Hepatocyte (in vitro differentiated cells): ENCODE measurements at places on chromosomes 3 and 15. TPM values are rescaled to one million over a fixed set of nuclear protein-coding genes. Genes with fewer than 3 reads are reported as not detected.

The TMCO5A gene
- not detected in 2 replicates for total RNA-seq

DNA sequence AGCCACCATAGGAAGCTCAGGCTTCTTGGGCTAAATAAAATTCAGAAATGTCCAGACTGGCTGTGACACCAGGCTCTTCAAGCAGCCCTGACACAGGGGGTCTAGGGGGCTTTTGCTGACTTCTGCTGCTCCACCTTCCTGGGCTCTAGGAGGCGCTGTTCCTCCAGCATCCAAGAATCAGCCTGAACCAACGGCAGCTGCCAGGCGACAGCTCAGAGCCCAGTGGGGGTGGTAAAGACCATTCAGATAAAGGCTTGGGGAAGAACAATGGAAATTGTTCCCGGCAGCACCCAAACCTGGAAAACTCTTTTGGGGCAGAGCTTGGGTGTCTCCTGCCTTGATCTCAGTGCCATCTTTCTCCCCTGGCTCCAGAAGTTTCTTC is 21.6 kb upstream of the PSTPIP1 start:
- H3K36me3 ChIP-seq = no peaks in the 10 kb centered on the region
- no peak overlapping the region for H3K27ac ChIP-seq
- H3K27me3 ChIP-seq = no peaks in the 10 kb centered on the region
- H3K4me3 ChIP-seq = no peak overlapping the region

- DNase-seq = no peak
- no peaks in the 10 kb centered on the region for H3K27me3 ChIP-seq
- H3K36me3 ChIP-seq = no peaks in the 10 kb centered on the region
- peaks cover 6% of the 10 kb centered on the region for H3K4me1 ChIP-seq
These were observed 114.3 kb downstream of the NSUN3 start for GRCh38 chr3:94176988-94177745.

DNA sequence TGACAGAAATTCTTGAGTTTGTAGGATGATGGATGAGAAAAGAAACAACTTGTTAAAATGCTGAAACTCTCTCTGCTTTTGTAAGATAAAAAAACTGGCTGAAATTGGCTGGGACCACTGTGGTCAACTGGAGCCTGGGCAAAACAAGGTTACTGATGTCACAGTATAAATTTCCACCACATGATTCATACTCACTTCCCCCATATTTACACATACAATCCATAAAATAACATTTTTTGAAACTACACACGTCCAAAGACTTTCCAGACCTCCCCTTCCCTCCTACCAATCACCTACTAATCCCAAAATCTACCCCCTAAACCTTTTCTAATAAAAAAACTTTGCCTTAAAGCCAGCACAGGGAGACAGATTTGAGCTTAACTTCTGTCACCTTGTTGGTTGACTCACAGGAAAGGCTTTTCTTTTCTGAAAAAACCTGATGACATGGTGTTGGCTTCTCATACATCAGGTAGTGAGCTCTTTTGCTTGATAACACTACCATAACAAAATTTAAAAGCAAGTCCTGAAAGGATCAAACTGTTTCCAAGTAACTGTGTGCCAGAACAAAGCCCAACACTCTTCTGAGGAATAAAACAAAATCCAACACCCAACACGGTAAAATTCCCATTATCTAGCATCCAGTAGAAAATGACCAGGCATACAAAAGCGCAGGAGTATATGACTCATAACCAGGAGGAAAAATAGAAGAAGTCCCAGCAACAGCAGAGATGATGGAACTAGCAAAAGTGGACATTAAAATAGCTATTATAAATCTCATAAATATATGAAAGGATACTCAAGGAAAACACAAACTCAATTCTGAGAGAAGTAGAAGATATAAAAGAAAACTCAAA is 87.3 kb upstream of the SNRK start:
- DNase-seq = no peak
- no peaks in the 10 kb centered on the region for H3K4me1 ChIP-seq
- peaks cover 13% of the 10 kb centered on the region for H3K27me3 ChIP-seq
- H3K27ac ChIP-seq = no peak overlapping the region
- H3K4me3 ChIP-seq = no peak overlapping the region
- H3K36me3 ChIP-seq = no peaks in the 10 kb centered on the region

GRCh38 chr3:52225452-52226228 is at the start of gene TLR9:
Gene TLR9, minus strand, starts transcription at chr3:52225645. Its CDS starts 116 bp downstream, at chr3:52225529.
- no peak within 1 kb of the TSS for H3K4me3 ChIP-seq
- H3K27ac ChIP-seq = no peak within 1 kb of the TSS
- H3K4me1 ChIP-seq = no peaks in the 10 kb centered on the region

GRCh38 chr3:4375911-4376310 is 72.7 kb downstream of the SETMAR start:
- no peak for DNase-seq
- no peak overlapping the region for H3K4me3 ChIP-seq
- H3K27me3 ChIP-seq = no peaks in the 10 kb centered on the region

- H3K4me1 ChIP-seq = peaks cover 49% of the 10 kb centered on the region
- H3K4me3 ChIP-seq = no peak overlapping the region
- DNase-seq = no peak
- H3K27ac ChIP-seq = peak overlapping the region; percentile 91
- H3K27me3 ChIP-seq = no peaks in the 10 kb centered on the region
These were observed 251.2 kb upstream of the ZPLD1 start for GRCh38 chr3:102183623-102184022.

DNA sequence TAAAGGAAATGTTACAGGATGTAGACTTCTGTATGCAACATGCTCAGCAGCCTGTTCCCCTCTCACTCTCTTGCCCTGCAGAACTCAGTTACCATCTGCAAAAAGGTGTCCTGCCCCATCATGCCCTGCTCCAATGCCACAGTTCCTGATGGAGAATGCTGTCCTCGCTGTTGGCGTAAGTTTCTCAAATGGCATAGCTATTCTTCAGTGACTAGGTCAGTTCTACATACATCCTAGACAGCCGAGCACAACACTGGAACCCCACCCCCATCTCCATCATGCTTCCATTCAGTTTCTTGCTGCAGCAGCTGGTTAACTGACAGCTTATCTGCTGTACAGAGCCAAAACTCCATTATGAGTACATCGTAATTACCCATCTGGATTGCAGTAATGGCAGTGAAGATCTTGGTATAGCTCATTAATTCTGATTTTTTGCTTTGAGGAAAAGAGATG is 4.5 kb downstream of the THBS1 start:
- no peaks in the 10 kb centered on the region for H3K36me3 ChIP-seq
- DNase-seq = no peak
- H3K4me3 ChIP-seq = no peak overlapping the region
- H3K27me3 ChIP-seq = no peaks in the 10 kb centered on the region

DNA sequence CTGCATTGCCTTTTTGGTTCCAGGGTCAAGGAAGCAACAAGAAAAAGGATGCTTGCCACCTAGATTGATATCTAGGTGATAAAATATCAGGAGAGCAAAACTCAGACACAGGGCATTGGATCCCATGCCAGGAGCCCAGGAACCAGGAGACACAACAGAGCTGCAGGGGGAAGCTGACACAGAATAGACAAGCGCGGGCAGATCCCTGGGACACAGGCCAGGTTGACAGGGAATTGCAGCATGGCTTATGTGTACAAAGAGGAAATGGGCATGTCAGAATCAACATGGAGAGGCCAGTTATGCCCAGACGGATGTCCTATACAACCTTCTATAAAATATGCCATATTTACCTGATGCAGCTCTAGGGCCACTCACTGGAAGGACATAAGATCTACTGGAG is 84.2 kb downstream of the SEMA6D start:
- no peaks in the 10 kb centered on the region for H3K4me1 ChIP-seq
- no peak overlapping the region for H3K4me3 ChIP-seq
- H3K36me3 ChIP-seq = no peaks in the 10 kb centered on the region
- no peak overlapping the region for H3K27ac ChIP-seq

- no peak overlapping the region for H3K27ac ChIP-seq
- H3K4me3 ChIP-seq = no peak overlapping the region
- peaks cover 20% of the 10 kb centered on the region for H3K27me3 ChIP-seq
- DNase-seq = no peak
These were observed 7.1 kb upstream of the TTC14 start for GRCh38 chr3:180594631-180595558.

DNA sequence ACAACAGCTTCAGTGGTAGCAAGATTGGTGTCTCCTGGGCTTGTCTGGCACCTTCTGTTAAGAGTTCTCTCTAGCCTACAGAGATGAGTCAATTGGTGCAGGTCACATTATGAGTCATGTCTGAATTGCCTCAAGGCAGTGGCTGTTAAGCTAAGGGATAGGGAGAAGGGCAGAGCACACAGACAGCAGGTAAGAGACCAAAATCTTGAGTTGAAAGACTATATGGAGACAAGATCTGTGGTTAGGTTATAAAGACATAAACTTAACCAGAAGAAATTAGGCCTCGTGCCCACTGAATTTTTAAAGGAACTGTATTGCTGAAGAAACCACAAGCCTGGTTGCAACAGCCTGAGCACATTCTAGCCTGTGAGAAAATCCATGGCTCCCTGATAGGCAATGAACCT is 19.2 kb upstream of the KPNA1 start:
- H3K36me3 ChIP-seq = no peaks in the 10 kb centered on the region
- H3K4me1 ChIP-seq = no peaks in the 10 kb centered on the region
- H3K4me3 ChIP-seq = no peak overlapping the region
- peak; percentile 42 for DNase-seq
- no peaks in the 10 kb centered on the region for H3K27me3 ChIP-seq
- peak overlapping the region; percentile 40 for H3K27ac ChIP-seq

DNA sequence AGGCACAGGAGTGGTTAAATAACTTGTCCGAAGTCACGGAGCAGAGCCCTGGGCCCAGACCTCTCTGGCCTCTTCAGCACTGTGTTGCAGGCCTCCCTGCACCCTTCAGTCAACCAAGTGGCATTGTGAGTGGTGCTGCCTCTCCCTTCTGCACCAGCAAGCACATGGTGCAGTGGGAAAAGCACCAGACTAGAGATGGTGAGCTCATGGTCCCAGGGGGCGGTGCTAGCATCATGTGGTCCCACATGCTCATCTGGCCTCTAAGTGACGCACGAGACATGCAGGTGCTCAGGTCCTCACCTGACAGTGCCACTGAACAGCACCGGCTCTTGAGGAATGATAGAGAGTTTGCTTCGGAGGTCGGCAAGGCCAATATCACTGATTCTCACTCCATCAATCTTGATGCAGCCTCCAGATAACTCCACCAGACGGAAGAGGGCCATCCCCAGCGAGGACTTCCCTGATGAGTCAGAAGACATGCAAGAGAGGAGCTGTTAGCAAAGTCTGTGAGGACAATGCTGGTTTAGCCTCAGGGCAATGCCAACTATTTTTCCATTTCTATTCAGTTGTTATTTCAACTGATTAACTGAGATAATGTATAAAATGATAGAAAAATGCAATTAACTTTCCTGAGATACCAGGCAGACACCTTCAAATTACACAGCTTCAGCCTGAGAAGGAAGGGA is 53.1 kb upstream of the PARL start:
- H3K36me3 ChIP-seq = no peaks in the 10 kb centered on the region
- DNase-seq = no peak
- H3K27me3 ChIP-seq = no peaks in the 10 kb centered on the region
- no peak overlapping the region for H3K4me3 ChIP-seq
- no peaks in the 10 kb centered on the region for H3K4me1 ChIP-seq

DNA sequence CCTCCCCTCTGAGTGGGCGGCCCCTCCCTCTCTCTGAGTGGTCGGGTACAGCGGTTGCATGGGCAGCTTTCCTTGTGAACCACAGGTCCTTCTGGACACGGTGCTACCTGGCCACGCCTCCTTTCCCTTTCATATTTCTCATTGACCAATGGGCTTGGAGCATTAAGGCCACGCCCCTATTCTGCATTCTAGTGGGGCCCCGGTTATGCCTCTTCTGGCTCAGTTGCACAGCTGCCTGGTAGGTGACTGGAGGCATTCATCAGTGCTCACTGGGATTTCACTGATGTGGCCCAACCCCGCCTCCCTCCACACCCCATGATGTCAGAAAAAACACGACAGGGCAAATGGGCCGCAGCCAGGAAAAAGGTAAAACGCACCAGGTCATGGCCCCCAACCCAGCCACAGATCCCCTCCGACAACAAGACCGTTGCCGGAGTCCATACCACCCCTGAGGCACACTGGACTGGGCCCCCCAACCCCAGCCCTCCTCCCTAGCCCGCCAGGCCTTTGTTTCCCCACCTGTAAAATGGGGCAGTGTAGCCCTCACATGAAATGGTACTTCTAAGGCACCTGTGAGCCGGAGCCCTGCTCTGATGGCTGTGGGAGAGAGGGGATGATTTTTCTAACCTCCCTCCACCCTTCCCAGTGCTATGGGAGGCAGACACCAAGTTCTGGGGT is 26.3 kb downstream of the NGRN start:
- H3K27ac ChIP-seq = no peak overlapping the region
- no peaks in the 10 kb centered on the region for H3K4me1 ChIP-seq
- H3K27me3 ChIP-seq = no peaks in the 10 kb centered on the region
- H3K36me3 ChIP-seq = no peaks in the 10 kb centered on the region
- no peak overlapping the region for H3K4me3 ChIP-seq
- DNase-seq = no peak

DNA sequence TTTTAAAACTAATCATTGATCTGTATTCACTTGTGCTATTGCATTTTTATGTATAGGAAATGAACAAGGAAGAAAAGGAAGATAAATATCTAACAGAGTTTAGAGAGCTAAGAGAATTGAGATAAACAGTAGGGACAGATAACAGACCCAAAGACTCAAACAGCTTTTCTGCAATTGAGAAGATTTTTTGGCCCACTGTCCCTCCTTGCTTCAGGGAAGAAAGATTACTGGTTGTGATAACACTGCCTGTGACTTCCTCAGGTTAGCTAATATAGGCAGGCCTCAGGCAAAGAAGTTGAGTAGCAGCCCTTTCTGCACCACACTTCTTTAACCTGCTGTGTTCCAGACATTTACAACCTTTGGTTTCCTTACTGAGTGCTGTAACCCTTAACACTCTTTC is 2.7 kb upstream of the COX17 start:
- H3K36me3 ChIP-seq = no peaks in the 10 kb centered on the region
- no peak overlapping the region for H3K4me3 ChIP-seq
- DNase-seq = no peak
- peaks cover 5% of the 10 kb centered on the region for H3K4me1 ChIP-seq
- H3K27ac ChIP-seq = no peak overlapping the region

DNA sequence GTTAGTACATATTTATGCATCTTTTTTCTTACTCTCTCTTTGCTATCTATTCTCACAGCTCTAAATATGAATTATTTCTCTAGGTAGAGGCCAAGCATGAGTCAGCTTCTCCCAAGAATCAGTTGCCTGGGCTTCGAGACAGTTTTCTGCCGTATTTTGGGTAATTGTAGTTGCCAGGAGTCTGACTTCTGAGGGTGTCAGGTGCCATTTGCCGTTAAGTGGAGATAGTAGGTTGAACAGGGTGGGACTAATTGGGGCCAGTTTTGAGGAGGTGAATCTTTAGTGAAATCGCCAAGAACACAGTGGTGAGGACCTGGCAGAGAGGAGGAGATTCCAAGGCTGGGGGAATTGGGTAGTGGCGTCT is 7.8 kb upstream of the NRROS start:
- peaks cover 4% of the 10 kb centered on the region for H3K4me1 ChIP-seq
- DNase-seq = no peak
